ENCODE measurements at places on chromosomes 12 and 14.

- no peak for DNase-seq
Observed at GRCh38 chr12:12508612-12509011, 54.1 kb downstream of the DUSP16 start.

- DNase-seq: no peak
Observed at GRCh38 chr12:75711271-75711670, 199.9 kb upstream of the KRR1 start.

GRCh38 chr14:74414403-74415114 is 11.5 kb downstream of the SYNDIG1L start:
- no peak for DNase-seq

DNA sequence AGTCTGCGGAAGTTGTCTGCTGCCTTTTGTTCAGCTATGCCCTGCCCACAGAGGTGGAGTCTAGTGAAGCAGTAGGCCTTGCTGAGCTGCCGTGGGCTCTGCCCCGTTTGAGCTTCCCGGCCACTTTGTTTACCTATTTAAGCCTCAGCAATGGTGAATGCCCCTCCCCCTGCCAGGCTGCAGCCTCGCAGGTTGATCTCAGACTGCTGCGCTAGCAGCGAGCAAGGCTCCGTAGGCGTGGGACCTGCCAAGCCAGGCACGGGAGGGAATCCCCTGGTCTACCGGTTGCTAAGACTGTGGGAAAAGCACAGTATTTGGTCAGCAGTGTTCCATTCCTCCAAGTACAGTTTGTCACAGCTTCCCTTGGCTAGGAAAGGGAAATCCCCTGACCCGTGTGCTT is 143.6 kb downstream of the DYRK2 start:
- DNase-seq: no peak

DNA sequence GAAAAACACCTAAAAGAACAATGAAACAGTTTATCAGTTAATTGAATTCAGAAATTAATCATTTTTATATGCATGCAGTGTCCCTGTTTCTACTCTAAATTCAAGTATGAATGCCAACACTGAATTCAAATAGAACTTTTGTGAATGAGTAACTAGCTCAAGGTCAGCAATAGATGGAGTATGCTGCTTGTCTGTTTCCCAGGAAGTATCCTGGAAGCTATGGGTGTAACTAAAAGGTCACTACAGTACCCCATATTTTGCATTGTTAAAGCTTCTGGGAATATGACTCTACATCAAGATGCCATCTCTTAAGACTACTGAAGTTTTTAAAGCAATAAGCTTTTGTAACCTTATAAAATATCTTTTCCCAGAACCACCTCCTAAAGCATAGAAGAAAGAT is 681.4 kb upstream of the FBXO33 start:
- DNase-seq: no peak

GRCh38 chr14:74583689-74584434 is 28.2 kb downstream of the LTBP2 start:
- peak; percentile 11 for DNase-seq

DNA sequence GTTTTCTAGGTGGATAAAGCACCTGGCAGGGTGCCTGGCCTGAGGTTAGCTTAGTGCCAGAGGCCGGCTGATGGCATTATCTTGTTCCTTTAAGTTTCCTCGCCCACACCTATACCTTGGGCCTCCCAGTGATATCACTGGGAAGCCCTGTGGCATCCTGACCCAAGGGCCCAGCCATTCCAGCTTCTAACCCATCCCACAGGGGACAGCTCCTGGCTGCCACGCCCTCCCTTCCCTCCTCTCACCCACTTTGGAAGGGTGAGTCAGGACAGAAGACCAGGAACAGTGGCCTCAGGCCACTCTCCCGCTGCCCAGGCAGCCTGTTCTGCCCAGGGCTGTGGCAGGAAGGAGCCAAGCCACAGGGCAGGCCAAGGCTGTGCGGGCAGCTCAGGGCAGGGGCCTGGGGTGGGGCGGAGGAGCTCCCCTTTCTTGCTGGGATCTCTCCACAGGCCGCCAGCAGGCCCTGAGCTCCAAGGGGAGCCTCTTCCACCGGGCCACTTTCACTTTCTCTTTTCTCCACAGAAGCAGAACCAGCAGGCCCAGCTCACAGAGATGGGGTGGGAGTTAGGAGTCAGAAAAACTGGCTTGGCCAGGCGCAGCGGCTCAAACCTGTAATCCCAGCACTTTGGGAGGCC is 75.1 kb downstream of the IRF2BPL start:
- DNase-seq: peak; percentile 44

GRCh38 chr12:6903722-6904121 is 900 bp upstream of the LRRC23 start:
- no peak for DNase-seq

GRCh38 chr14:30985796-30986195 is 39.7 kb upstream of the AP4S1 start:
- DNase-seq: no peak

GRCh38 chr12:107684990-107685359 is 624 bp upstream of the PWP1 start:
- no peak for DNase-seq

GRCh38 chr14:67526676-67527459 is 6.2 kb upstream of the PLEKHH1 start:
- peak; percentile 42 for DNase-seq

GRCh38 chr12:47781479-47782371 is 8.7 kb downstream of the SLC48A1 start:
- DNase-seq: no peak

DNA sequence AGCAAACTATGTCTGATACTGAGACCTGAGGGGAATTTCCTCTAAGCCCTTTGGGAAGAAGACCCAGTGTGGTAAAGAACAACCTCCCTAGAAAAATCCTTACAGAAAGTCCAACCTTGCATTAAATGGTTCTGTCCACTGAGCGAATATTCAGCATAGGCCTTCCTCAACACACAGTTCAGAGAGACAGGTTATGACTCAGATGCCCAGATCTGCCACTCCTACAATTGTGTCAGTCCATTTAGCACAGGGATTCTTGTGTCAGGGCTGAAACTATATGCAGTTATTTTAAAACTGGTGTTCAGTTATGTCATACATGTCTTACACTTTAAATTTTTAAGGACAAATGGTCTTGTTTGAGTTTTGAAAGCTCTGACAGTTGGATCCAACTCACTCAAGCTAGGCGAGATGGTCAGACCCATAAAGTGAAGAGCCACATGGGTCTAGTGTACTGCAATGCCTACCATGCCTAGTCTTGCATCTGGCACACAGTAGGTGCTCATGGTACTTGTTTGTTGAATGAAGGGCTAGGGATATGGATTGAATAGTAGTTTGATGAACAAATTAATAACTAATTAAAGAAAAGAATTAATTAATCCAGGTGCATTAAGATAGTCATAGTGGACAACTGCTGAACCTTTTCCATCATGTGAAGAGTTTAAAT is 207.5 kb upstream of the PWP1 start:
- no peak for DNase-seq

DNA sequence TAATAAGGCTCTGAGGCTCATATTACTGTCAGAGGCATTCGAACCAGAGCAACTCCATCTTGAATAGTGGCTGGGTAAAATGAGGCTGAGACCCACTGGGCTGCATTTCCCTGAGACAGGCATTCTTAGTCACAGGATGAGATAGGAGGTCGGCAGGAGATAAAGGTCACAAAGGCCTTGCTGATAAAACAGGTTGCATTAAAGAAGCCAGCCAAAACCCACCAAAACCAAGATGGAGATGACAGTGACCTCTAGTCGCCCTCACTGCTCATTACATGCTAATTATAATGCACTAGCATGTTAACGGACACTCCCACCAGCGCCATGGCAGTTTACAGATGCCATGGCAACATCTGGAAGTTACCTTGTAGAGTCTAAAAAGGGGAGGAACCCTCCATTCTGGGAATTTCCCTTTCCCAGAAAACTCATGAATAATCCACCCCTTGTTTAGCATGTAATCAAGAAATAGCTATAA is 18.1 kb upstream of the PRICKLE1 start:
- no peak for DNase-seq

GRCh38 chr12:57929092-57929830 is 12.1 kb upstream of the ATP23 start:
- no peak for DNase-seq

GRCh38 chr12:58812214-58812613 is 108.1 kb downstream of the LRIG3 start:
- no peak for DNase-seq

- DNase-seq: peak; percentile 17
Observed at GRCh38 chr12:69519871-69520270, 49.7 kb downstream of the FRS2 start.

- DNase-seq: peak; percentile 76
Observed at GRCh38 chr14:49972823-49973222, 79.9 kb downstream of the ARF6 start.

DNA sequence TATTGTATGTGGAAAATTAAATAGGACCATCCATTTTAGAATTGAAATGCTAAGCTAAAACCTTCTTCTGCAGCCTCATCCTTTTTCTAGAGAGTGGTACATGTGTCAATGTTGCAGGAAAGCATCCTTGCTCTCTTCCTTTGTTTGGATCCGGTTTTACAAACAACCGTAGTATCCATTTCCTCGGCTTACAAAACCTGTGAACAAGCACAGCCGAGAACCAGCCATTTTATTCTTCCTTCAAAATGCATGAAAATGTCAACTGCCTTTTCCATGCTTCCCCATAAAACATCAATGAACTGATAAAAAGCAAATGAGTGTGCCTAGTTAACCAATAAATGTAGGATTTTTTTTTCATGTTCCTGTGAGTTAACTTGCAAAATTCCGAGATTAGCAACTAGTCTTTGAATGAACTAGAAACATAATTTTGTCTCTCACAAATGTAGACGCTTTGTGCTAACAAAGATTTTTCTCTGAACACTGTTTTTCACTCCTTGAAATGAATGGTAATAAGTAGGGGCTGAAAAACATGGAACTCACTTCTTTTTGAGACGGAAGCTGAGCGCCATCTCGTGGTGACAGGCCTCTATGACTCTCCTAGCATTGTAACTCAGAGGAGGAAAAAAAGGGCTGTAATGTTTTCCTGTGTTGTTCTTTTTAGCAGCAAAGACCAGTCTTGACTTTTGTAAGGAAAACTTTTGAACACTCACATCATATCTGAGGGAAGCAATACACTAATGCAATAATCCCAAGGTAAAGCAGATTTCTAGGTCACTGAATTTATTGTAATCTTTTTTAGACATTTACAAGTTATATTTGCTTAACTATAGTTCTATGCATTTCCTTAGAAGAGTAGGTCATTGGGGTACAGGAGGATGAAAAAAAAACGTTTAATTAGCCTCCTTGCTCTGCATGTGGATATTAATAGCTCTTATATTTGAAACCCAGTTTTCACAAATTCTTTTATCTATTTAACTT is 157.4 kb upstream of the FOXG1 start:
- DNase-seq: peak; percentile 36

- DNase-seq: no peak
Observed at GRCh38 chr12:15443611-15444010, 121.3 kb downstream of the PTPRO start.

DNA sequence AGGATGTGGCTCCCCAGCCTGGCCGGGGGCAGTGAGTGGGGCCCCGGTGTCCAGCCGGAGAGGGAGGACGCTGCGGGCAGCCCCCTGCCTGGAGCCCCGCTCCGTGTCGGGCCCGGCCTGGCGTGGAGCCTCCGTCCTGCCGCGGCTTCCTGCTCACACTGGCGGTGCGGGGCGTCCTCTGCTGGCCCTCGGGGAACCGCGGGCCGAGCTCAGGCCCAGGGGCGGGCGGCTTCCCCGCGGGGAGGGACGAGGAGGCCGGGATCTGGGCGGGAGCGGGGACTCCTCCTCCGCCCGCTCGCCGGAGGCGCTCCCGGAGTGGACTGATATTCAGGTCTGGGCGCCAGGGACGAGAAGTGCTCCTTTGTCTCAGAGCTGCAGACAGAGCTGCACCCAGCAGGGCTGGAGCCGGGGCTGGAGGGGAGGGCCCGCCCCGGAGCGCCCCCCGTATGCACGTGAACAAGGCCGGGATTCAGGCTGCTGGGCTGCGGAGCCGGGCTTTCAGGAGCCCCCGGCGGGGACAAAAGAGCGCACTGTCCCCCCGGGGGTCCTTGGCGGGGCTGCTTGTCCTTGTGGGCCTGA is 2.2 kb downstream of the MMP17 start:
- no peak for DNase-seq

- no peak for DNase-seq
Observed at GRCh38 chr12:102567031-102567985, 86.9 kb upstream of the IGF1 start.
